ENCODE measurements at places on chromosomes 16 and 17.
A peak's percentile ranks its signal among the peaks of the same experiment; 100 is the strongest.

- DNase-seq, result peak; percentile 65
Measured at GRCh38 chr17:82449131-82449882, 1.2 kb downstream of the CYBC1 start.

GRCh38 chr17:60398227-60398959 lies 6.5 kb upstream of the USP32 start:
- no peak for DNase-seq

- no peak for DNase-seq
Measured at GRCh38 chr16:4679156-4679849, 14.1 kb upstream of the NUDT16L1 start.

DNA sequence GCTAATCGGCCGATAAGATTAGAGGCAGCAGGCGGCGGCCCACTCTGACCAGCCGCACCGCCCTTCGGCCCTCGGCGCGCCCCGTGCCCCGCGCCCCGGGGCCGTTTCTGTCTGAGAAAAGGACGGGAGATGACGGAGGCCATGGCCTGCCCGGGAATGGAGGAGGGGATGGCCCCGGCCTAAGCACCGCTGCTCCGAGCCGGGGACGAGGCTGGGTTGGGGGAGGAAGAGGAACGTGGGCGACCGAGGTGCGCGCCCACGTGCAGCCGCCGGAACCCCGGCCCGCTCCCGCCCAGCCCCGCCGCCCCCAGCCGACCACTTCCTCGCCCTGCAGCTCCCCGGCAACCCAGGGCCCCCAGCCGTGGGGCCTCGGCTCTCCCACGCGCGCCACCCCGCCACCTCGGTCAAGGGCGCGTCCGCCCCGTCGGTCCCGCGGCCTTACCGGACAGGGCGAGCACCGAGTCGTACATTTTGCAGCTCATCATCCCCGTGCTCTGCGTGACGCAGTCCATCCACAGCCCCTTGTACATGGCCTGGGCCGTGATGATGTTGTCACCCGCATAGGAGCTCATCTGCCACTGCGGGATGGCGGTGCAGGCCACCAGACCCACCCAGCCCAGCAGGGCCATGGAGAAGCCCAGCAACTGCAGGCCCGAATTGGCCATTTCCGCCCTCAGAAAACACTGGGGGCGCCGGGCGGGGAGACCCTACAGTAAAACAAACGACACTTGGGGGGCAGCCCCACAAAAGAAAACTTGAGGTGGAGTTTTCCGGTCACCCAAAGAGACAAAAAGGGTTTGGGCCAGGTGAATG lies 693 bp downstream of the CLDN7 start:
- DNase-seq, result peak; percentile 29

GRCh38 chr16:4385066-4385788 lies 13.6 kb downstream of the VASN start:
- no peak for DNase-seq

DNA sequence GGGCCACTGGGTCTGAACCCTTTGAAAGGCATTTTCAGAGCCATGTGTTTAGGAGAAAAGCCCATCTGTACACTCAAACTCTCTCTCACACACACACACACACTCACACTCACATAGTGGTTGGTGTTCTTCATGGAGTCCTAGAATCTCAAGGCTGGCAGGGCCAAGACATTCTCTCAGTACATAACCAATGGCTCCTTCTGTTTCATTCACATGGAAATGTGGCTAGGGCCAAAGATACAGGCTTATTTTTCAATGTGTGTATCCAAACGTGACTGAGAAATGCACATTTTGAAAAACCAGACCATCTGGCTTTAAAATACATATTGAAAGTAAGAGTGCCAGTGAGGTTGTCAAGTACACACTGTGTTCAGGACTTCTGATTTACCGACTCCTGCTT lies 59.0 kb upstream of the SALL1 start:
- DNase-seq, result no peak

DNA sequence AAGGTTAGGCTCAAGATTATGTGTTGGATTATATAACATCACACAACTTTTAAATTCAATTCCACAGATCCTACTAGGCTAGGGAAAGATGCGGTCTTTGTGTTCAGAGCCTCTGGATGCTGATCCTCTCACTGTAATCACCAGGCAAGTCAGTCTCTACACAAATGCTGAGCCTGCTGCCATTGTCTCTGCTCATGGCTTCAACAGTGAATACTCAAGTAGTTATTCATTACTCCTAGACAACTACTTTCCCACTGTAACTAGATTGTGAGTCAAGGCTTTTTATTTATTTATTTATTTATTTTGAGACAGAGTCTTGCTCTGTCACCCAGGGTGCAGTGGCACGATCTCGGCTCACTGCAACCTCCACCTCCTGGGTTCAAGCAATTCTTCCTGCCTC lies 15.8 kb upstream of the NDUFAB1 start:
- no peak for DNase-seq

DNA sequence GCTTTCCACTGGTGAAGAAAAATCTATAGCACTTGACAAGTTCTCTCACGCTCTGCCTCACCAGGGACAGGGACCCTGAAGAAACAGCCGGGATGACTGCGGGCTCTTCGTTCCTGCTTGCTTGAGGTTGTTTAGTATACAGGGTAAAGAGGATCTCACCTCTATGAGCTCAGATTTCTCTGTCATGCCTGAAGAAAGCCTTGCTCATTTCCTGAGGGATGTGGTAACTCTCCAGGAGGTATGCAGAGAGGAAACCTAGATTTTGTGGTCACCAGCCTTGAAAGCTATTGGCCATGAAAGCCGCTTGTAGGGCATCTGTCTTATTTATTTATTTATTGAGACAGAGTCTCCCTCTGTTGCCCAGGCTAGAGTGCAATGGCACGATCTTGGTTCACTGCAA lies 23.2 kb downstream of the USP43 start:
- no peak for DNase-seq

- DNase-seq, result no peak
Measured at GRCh38 chr16:62967163-62967562, 930.9 kb upstream of the CDH8 start.

GRCh38 chr17:7634384-7634783 lies 4.4 kb downstream of the SHBG start:
- no peak for DNase-seq

DNA sequence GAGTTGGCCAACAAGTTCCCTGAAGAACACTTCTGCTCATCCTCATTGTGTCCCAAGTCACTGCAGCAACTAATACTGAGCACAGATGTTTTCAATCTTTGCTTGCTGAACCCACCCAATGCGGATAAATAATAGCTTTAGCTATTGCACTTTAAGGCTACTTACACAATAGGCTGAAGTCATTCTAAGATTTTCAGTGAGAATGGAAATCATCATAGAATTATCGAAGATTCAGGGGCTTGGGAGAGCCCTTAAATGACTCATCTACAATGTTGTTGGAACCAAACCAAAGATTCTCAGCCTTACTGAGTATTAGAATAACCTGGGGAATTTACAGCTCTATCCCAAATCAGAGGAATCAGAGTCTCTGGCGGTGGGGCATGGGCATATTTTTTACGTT lies 51.2 kb downstream of the SYCE1L start:
- DNase-seq, result no peak

GRCh38 chr16:49608779-49609178 lies 235.2 kb downstream of the C16orf78 start:
- no peak for DNase-seq

- no peak for DNase-seq
Measured at GRCh38 chr16:46922239-46922638, 38.1 kb downstream of the GPT2 start.

- no peak for DNase-seq
Measured at GRCh38 chr17:7179317-7180254, at the start of gene ASGR1. TSS of gene ASGR1 (minus strand) at chr17:7179370. CDS start at chr17:7178563, 807 bp downstream.

DNA sequence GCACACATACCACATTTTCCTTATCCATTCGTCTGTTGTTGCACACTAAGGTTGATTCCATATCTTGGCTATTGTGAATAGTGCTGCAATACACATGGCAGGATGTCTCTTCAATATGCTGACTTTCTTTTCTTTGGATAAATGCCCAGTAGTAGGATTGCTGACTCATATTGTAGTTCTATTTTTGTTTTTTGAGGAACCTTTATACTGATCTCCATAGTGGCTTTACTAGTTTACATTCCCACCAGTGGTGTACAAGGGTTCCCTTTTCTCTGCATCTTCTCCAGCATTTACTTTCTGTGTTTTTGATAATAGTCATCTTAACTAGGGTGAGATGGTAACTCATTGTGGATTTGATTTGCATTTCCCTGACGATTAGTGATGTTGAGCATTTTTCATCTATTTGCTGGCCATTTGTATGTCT lies 118.1 kb downstream of the STXBP4 start:
- DNase-seq, result no peak

GRCh38 chr17:61411261-61412142 lies 11.9 kb downstream of the TBX2 start:
- DNase-seq, result no peak

DNA sequence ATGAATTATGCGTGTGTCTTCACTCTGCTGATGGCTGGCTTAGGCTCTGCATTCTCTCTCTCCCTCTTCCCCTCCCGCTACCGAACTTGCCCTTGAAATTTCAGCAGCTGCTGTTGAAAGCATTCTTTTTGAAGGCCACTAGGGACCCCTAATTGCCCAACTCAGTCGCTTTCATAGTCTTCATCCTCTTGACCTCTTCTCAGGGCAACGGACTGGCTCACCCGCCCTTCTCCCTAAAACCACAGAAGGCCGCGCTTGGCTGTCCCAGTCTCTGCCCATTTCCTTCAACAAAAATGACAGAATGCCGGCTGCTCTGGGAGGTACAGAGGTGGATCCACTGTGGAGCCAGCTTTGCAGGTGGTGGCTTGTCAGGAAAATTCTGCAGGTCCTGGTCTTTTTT lies 21.0 kb upstream of the FMNL1 start:
- no peak for DNase-seq

DNA sequence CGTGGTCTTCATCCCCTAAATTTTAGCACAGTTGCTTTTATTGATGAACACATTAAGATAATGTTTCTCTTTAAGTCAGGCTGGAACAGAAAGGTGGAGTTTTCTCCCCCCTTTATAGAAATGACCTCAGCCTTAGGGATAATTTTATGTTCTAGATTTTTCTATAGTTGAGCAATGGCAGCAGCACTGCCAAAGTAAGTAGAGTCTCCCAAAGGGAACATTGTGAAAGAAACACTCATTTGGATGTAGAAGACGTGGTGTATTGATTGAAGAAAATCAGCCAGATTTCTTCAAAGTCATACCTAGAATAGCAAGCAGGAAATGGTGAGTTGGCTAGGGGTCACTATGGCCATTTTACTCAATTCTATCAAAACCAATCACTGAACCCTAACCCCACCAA lies 122.5 kb downstream of the DNAH9 start:
- no peak for DNase-seq

GRCh38 chr17:73105431-73105830 lies 12.9 kb upstream of the SLC39A11 start:
- DNase-seq, result no peak

DNA sequence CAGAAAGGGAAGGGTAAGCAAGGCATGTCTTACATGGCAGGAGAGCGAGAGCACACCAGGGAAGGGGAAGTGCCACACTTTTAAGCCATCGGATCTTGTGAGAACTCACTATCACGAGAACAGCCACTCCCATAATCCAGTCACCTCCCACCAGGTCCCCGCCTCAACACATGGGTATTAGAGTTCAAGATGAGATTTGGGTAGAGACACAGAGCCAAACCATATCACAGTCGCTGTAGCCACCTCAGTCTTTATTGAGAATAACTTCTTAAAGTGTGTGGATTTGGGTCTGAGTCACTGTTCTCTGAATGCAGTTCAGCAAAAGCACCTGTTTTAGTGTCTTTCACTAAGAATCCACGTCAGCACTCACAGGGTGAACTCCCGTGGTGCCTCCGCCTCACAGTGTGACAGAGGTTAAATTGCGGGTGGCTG lies 195.2 kb upstream of the CHMP6 start:
- no peak for DNase-seq

GRCh38 chr16:65895486-65895885 lies 471.0 kb upstream of the CDH5 start:
- DNase-seq, result no peak

GRCh38 chr16:24976971-24977677 lies 38.0 kb downstream of the ARHGAP17 start:
- DNase-seq, result no peak

- DNase-seq, result no peak
Measured at GRCh38 chr16:86942151-86943051, 364.1 kb downstream of the FOXL1 start.

DNA sequence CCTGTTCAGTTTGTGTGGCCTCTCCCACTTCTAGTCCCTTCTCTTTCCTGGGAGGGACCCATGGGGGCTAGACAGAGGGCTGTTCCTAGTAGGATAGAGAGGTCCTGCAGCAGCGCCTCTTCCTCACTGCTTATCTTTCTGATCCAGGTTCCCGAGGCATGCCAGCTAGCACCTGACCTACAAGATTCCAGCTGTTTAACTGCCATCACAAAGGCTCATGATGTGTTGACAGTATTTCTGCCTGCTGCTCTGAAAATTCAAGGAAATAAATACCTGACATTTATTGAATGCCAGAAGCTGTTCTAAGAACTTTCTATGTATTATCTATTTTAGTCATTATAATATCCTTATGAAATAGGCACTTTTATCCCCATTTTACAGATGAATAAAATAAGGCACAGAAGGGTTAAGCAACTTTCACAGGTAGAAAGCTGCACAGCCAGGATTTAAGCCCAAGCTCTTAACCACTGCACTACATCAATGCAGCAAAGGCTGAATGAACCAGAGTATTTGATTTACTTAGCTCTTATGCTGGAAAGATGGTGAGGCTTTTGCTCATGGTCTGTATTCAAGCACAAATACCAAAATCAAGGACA lies 38.8 kb downstream of the HEATR6 start:
- no peak for DNase-seq

- DNase-seq, result no peak
Measured at GRCh38 chr16:14225457-14225856, 154.3 kb downstream of the MRTFB start.

DNA sequence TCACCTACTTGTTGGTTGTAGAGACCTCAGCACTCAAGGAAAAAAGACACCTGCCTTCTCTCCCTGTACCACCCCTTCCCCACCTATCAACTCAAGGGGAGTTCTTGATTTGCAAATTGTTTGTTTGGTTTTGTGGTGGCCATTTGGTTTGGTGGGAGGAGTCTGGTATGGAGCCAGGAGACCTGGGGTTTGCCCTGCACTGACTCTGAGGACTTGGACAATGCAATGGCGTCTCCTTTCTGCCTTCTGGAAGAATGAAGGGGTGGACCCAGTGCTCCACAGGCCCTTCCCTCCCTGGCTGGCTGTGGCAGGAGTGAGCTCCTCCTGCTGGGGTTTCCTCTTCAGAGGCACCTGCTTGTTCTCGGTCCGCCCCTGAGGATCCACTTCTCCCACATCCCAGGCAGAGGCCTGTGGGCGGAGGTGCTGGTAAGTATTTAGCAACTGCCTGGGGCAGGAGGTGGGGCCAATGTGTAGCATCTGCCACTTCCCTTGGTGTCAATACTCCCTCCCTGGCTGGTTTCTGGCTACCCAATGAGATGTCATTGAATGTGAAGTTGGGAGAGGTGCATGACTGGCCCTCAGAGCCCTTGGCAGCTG lies 164.5 kb downstream of the NTN1 start:
- DNase-seq, result no peak

All from activated CD4-positive, alpha-beta T cell treated with anti-CD3 and anti-CD28 coated beads, Interleukin-2, amount 50 U/mL, for 4 hours (primary cell).